Skin of body (tissue), 3 donors: ENCODE measurements at places on chromosomes 16 and 17. TPM values are rescaled to one million over a fixed set of nuclear protein-coding genes. Genes with fewer than 3 reads are reported as not detected.

- DNase-seq, result no peak
These were observed 248.8 kb upstream of the TBX2 start for GRCh38 chr17:61150686-61151299.

GRCh38 chr17:8382052-8382879, 727 bp downstream of the RPL26 start:
- DNase-seq, result no peak

DNA sequence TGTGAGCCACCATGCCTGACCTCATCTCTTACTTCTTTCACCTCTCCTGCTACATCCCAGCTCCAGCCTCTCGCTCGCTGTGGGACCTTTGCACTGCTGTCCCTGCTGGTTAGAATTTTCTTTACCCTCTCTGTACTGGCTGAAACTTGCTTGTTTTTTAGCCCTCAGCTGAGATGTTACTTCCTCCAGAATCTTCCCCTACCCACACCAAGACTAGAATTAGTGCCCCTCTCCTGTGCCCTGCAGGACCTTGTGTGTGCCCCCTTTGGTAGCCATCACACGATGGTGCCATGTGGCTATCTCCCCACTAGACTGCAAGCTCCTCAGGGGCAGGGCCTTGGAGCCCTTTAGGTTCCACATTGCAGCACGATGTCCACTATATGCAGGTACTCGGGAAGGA, 84.1 kb downstream of the AIPL1 start:
- DNase-seq, result no peak

- no peak for DNase-seq
These were observed 88.6 kb downstream of the CACNG3 start for GRCh38 chr16:24344784-24345183.

DNA sequence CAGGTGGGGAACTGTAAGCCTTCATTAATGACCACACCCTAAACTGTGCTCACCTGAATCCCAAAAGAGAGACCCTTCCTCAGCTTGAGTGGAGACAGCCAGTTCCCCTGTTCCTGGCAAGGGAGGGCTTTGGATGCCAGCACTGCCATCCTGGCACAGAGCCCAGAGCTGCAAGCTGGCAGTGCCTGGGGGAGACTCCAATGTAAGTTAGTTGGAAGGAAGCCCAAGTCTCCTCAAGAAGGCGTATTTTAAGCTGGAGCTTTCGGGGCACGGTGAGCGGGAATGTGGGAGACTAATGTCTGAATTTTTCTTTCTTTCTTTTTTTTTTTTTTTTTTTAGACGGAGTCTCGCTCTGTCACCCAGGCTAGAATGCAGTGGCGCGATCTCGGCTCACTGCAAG, 4.7 kb downstream of the CDC42EP4 start:
- DNase-seq, result no peak

GOT2 gene
- 24.6 TPM for total RNA-seq

GRCh38 chr16:78333808-78334207, 234.4 kb downstream of the WWOX start:
- DNase-seq, result no peak

- DNase-seq, result no peak
These were observed 5.1 kb downstream of the KSR1 start for GRCh38 chr17:27461192-27461859.
